ENCODE measurements at places on chromosomes 11 and 22. TPM values are rescaled to one million over a fixed set of nuclear protein-coding genes. Genes with fewer than 3 reads are reported as not detected.
A peak's percentile ranks its signal among the peaks of the same experiment; 100 is the strongest.

Gene SIK3
- total RNA-seq, result 28.1 TPM

Gene CLDN5
- total RNA-seq, result 34.7 TPM

Gene ATG2A
- total RNA-seq, result 36.6 TPM

Gene KREMEN1
- 35.1 TPM for total RNA-seq

Gene CAPN1
- total RNA-seq, result 211 TPM

Gene C1QTNF5
- total RNA-seq, result 9.3 TPM

Gene TSSC4
- total RNA-seq, result 58.8 TPM

Gene KCNC1
- total RNA-seq, result 0.66 TPM

Gene FBXO3
- 27.3 TPM for total RNA-seq

Gene LRRC10B
- 1.7 TPM for total RNA-seq

Gene APOL2
- total RNA-seq, result 56.3 TPM

Gene TMEM25
- total RNA-seq, result 18.0 TPM

Gene CALCA
- 0.85 TPM for total RNA-seq

Gene TPBGL
- total RNA-seq, result not detected

Gene IL17RA
- total RNA-seq, result 21.5 TPM

Gene CRKL
- 55.3 TPM for total RNA-seq

Gene MDK
- total RNA-seq, result 672 TPM

GRCh38 chr11:131064373-131064991 lies 148.2 kb upstream of the SNX19 start:
- DNase-seq, result peak; percentile 41

DNA sequence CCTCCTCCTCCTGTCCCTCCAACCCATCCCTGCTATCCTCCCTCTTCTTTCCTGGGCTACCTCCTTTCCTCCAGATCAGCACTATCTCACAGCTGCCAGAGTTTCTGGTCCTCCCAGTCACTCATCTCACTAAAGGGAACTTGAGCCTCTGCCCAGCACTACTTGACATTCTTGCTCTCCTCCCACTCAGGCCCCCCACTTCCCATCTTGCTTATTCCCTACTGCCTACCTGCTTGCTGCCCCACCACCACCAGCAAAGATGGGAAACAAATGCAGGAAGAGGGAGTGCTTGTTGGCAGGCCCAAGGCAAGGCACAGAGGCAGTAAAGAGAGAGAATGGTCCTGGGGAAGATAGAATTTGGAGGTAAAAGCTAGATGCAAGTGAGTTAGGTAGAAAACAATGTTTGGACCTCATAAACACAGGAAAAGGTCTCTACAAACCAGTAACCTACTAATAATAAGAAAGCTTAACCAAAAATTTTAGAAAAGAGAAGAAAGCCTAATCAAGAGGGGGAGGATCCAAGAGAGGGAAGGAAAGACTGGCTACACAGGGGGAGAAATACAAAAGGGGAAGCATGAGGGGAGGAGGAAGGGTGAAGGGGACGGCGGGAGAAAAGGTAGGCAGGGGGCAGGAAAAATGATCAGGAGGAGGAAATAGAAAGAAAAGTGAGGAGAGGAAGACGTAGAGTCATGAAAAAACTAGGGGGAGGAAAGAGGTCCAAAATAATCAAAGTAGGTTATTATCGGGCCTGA lies 63.6 kb downstream of the PAK1 start:
- DNase-seq, result no peak

DNA sequence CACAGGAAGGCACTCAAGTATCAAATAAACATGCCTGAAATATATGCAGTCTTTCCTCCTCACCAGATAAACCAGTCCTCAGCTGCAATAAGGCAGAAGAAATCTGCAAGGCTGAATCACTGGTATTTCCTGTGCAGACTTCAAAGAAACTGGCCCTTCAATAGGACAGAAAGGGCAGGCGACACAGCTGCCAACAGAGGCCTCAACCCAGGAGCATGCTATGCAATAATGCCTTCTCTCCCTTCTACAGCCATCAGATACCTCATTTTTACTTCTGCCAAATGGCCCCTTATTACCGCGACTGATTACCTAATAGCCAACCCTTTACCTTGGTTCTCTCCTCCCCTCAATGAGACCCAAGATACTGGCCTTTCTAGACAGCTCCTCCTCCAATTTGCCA lies 8.0 kb downstream of the NUMA1 start:
- no peak for DNase-seq

GRCh38 chr11:134119094-134119493 lies 50.2 kb downstream of the JAM3 start:
- no peak for DNase-seq

DNA sequence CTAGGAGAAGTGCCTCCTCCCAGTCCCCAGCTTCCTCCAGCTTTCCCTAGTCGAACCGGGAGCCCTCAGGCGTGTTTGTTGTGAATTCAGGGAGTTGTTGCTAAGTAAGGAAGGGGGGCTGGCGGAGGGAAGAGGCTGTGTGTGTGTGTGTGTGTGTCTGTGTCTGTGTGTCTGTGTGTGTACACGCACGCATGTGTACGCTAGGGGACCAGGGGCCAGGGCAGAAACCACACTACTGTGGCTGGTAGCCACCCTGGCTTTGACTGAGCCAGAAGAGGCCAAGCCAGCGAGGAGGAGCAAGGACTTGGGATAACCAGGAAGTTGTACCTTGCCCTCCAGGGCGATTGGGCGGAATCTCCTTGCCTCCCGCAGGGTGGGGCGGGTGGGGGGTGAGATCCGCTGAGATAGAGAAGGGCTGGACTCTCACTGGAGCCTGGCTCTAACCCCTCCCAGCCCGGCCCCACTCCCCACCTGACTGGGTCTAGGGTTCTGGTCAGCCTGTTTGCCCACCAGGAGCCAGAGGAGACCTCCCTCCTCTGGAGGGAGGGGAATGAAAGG lies 7.5 kb downstream of the BCL9L start:
- peak; percentile 95 for DNase-seq

DNA sequence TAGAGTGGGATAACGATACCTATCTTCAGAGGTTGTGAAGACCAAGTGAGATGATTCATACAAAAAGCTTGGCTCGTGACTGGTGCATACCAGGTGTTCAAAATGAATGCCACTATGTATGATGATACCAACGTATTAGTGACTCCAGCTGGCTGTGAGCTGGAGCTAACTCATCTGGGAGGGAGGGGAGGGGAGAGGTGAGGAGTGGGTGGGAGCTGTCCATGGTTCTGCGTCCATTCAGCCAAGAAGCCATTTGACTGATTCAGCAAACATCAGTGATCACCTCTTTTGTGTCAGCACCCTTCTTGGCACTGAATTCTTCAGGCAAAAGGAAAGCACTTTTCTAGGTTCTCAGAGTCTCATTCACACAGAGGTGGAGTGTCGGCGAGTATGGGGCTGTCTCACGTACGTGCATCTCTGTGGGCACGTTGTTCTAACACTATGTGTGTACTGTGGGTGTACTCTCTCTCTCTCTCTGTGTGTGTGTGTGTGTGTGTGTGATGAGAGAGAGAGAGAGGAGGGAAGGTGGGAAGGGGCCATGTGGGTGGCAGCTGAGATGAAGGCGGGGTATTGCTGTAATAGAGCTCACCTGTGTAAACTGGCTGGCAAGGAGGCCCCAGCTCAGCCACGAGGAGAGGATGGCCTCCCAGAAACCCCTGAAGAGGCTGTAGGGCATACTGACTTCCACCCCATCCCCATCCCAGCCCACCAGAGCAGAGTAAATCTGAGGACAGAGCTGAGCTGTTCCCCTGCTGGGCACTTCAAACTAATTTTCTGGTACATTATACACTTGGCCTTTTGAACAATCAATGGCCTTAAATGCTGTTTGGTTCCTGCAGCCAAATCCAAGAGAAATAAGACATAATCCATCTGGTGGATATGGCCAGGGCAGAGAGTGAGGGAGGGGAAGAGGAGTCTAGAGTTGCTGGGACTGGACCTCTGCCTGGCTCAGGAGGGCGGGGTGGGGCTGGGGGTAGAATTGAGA lies 96.1 kb upstream of the THY1 start:
- no peak for DNase-seq

DNA sequence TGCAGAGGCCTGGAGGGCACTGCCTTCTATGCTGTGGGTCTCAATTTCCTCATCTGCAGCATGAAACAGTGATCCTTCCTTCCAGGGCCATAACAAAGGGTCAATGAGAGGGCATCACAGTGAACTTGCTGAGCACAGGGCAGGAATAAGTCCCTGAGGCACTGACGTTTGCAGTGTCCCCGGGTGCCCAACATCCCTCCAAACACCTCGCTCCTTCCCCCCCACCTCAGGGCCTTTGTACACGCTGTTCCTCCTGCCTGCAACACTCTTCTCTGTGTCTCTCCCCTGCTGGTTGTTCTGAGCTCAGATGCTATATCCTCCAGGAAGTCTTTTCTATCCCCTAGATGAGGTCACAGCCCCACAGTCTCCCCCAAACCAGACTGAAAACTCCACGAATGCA lies 59.7 kb upstream of the TCF20 start:
- no peak for DNase-seq

- DNase-seq, result peak; percentile 28
These were observed 71.8 kb upstream of the PITPNB start for GRCh38 chr22:27990879-27991278.

DNA sequence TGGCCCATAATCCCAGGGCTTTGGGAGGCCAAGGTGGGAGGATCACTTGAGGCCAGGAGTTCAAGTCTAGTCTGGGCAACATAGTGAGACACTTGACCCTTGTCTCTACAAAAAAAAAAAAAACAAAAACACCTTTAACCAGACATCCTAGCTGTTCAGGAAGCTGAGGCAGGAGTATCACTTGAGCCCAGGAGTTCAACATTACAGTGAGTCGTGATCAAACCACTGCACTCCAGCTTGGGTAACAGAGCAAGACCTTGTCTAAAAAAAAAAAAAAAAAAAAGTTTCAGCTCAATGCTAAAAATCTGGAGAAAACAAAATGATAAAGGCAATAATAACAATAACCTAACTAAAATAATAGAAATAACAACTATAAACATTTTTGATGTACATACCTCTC lies 22.6 kb upstream of the APLP2 start:
- DNase-seq, result no peak

GRCh38 chr11:9639985-9640384 lies 23.9 kb upstream of the SWAP70 start:
- DNase-seq, result no peak

DNA sequence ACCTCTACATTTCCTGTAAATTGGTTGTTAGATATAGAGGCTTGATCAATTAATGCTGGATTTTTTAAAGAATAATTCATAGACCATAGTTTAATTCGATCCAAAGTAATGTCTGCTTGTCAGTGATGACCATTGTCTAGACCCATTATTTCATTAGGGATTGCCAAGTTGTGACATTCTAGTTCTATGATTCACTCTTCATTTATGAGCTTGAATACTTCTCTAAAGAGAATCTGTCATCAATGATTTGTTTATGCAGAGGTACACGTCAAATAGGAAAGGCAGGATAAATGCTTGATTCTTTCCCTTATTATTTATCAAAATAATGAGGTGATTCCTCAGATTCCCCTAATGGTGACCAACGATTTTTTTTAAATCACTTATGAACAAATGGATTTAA lies 24.0 kb upstream of the ROBO3 start:
- no peak for DNase-seq

DNA sequence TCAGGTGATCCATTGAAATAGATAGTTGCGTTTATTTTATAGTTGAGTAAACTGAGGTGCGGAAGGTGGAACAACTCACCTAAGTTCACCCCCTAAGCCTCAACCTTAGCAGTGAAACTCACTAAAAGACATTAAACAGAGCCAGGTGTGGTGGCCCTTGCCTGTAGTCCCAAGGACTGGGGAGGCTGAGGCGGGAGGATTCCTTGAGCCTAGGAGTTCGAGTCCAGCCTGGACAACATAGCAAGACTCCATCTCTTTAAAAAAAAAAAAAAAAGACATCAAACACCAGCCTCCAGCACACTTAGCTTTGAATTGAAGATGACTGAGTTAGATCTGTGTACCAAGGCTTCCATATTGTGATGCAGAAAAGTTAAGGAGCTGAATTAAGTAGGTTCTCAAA lies 845 bp upstream of the RAB36 start:
- DNase-seq, result peak; percentile 42

DNA sequence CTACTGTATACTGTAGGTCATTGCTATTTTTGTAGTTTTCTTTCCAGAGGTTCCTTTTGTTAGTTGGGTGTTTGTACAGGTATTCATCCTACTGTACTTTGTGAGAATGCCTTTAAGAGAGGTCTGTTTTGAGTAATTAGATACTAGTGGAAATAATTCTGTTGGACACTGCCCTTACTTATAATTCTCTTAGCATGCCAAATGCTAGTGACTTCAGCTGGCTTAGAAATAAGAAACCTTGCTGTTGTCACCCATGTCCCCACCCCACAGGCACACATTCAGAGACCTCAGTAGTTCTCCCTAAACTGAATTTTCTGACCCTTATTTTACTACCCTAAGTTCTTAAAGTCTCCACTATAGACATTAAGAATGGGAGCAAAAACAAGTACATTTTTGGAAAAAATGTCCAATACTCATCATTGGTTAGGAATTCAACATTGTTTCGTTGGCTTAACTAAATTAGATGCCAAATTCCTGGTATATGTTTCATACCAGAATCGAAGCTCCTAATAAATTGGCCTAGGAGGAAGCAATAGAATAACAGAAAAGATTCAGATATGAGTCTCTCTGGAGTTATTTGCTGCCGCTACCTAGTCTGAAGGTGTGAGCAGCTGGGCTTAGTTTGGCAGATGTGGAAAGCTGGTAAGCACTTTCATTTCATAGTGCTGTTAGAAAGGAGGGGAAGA lies 28.4 kb downstream of the ZNF143 start:
- DNase-seq, result no peak

DNA sequence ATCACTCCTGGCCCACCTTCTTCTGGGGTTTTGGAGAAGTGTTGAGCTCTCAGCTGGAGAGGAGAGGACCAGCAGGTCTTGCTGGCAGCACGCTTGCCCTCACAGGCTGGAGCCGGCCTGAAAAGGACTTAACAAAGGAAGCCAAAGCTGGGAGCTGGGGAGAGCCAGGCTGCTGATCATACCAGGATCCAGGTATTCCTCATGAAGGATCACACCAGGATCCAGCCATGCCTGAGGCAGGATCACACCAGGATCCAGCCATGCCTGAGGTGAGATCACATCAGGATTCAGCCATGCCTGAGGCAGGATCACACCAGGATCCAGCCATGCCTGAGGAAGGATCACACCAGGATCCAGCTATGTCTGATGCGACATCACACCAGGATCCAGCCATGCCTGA lies 17.0 kb downstream of the MRGPRD start:
- DNase-seq, result no peak

- DNase-seq, result no peak
These were observed 875 bp downstream of the TCP11L1 start for GRCh38 chr11:33040033-33040861.

GRCh38 chr22:17786435-17787161 lies 12.3 kb upstream of the BID start:
- peak; percentile 65 for DNase-seq

DNA sequence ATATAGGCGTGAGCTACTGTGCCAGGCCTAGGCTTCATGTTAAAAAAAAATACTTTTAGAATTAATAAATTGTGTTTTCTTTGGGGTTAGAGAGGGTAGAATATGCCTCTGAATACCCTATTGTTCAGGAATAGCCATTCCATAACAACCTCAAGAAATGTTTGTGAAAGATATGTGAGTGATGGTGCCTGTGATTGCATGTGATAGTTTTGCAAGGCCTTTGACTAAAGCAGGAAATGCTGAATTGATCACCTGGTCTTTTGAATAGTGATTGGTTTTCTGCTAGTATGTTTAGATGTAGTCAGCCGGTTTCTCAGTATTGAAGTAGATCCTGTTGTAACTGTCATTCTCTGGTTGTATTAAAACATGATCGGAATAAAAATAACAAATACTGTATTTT lies 73.4 kb downstream of the UVRAG start:
- no peak for DNase-seq

GRCh38 chr11:15764948-15765347 lies 591.4 kb downstream of the SOX6 start:
- DNase-seq, result no peak

GRCh38 chr11:19365743-19366410 lies 125.1 kb upstream of the E2F8 start:
- DNase-seq, result no peak
